NCI-H2107 (cell line): ENCODE measurements at places on chromosomes 13 and 19.

DNA sequence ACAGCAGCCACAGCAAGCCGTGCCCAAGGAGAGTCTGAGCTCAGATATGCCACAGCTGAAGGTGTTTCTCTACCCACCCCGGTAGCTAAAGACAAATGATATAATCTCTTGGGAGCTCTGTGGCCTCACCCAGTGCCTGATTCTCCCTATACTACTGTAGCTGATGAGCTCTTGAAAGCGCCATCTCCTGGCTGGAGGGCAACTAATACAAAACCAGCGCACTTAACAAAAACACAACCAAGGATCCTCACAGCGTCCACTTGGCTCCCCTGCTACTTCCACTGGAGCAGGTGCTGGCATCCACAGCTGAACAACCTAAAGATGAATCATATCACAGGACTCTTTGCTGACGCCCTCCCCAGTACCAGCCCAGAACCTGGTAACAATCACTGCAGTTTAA, 1212.0 kb downstream of the PCDH17 start:
- DNase-seq = no peak

GRCh38 chr13:50085063-50085462, 69.8 kb downstream of the KCNRG start:
- DNase-seq = peak; percentile 17

DNA sequence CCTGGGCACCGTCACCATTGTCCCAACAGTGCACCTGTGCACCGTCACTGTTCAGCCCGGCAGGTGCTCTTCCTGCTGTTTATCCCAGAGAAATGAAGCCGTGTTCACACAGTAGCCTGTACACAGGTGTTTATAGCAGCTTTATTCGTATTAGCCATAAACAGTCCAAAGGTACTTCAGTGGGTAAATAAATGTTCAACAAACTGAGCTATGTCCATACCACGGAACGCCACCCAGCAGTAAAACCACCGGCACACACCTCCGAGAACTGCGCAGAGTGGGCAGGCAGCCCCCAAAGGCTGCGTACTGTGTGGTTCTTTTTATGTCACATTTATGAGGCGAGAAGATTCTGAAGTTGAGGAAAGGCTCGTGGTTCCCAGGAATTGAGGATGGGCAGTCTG, 44.9 kb upstream of the DCUN1D2 start:
- DNase-seq = no peak

DNA sequence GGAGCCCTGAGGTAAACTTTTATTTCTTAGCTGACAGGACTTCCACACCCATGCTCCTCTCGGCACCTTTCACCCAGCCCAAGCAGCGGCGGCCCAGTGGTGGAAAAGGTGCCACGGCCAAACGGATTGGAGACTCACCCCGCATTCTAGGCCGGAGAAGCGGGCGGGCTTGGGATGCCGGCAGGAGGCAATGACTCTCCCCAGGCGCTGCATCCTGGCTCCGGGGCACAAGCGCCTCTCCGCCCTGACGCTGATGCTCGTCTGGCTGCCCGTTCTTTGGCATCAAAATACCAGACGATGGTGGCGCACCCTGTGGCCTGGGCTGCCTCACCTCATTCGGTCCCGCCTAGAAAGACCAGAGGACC, 6.7 kb upstream of the ZNF606 start:
- DNase-seq = no peak

GRCh38 chr19:1001538-1002166, 1.4 kb downstream of the GRIN3B start:
- no peak for DNase-seq

DNA sequence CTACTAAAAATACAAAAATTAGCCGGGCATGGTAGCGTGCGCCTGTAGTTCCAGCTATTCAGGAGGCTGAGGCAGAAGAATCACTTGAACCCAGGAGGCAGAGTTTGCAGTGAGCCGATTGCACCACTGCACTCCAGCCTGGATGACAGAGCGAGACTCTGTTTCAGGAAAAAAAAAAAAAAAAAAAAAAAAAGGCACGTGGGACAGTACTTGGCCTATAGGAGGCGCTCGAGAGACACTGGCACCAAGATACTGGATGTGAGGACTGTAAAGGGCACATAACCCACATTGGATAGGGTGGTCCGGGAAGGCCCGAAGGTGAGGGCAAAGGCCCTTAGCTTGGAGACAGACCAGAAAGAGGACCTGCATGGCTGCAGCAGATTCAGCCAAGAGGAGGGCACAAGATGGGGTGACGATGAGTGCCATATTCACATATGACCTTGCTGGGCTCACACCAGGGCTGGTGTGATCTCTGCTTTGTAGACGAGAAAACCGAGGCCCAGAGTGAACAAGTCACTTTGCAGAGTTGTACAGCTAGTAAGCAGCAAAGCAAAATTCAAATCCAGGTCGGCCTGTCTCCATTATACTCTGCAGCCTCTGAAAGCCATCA, 89.4 kb downstream of the DPF1 start:
- no peak for DNase-seq

DNA sequence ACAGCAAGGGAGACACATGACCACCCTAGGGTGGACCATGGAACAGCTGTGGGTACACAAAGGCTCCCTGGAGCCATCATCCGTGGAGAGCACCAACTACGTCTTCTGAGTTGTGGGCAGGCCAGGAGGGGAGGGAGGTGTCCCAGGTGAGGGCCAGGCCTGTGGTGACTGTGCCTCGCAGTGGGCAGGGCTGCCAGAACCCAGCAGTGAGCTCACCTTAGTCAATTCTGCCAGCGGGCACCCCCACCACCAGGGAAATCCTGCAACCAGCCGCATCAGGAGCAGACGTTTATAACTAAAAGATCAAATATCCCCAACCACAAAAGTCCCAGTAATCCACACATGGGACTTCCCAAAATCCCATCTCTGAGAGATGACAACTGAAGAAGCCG, 19.6 kb downstream of the ELL start:
- no peak for DNase-seq

GRCh38 chr19:750640-751423, at the start of gene MISP:
Gene MISP, plus strand, starts transcription at chr19:751112. Its CDS starts 5,835 bp downstream, at chr19:756947.
- peak; percentile 86 for DNase-seq

DNA sequence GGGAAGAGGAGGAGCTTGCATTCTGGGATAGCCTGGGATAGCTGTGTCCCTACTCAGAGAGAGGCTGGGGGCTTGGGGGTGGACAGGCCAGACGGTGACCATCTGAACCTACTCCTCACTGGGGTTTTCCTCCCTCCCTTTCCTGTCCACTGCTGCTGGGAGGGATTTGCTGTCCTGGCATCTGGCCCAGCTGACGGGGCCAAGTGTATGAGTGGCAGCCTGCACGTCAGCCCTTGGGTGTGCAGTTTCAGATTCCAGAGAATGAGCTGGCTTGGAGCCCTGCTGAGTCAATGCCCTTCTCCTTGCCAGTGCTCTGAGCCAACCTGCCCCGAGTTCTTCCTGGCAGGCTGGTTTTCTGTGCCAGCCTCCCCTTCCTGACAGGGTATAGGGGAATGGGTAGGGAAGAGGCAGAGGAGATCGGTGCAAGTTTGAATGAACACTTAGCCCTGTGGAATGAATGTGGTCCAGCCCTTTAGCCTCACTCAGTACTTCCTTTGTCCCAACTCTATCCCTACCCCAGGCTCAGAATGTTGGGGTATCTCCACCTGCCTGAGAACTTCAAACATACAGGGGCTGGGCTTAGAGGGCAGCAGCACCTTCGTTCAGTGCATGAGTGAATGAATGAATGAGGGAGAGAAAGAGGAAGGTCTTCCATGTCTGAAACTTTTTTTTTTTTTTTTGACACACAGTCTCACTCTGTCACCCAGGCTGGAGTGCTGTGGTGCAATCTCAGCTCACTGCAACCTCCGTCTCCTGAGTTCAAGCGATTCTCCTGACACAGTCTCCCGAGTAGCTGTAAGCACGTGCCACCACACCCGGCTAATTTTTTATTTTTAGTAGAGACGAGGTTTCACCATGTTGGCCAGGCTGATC, 1.8 kb upstream of the ANGPTL4 start:
- peak; percentile 49 for DNase-seq

DNA sequence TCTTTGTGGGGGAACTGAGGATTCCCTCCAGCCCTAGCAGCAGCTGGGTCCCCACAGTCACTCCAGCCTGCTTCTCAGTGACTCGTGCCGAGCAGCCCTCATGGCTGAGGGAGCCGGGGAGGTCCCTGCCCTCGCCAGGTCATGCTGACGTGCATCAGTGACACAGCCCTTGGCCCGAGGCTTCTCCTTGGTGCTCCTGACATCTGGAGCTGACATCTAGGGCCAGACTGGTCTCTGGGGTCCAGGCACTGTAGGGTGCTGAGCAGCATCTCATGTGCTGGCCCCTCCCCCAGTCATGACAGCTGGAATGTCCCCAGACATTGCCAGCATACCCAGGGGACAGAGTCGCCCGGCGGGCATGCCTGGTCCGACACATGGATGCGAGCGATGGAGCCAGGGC, 14.4 kb downstream of the COMP start:
- no peak for DNase-seq

DNA sequence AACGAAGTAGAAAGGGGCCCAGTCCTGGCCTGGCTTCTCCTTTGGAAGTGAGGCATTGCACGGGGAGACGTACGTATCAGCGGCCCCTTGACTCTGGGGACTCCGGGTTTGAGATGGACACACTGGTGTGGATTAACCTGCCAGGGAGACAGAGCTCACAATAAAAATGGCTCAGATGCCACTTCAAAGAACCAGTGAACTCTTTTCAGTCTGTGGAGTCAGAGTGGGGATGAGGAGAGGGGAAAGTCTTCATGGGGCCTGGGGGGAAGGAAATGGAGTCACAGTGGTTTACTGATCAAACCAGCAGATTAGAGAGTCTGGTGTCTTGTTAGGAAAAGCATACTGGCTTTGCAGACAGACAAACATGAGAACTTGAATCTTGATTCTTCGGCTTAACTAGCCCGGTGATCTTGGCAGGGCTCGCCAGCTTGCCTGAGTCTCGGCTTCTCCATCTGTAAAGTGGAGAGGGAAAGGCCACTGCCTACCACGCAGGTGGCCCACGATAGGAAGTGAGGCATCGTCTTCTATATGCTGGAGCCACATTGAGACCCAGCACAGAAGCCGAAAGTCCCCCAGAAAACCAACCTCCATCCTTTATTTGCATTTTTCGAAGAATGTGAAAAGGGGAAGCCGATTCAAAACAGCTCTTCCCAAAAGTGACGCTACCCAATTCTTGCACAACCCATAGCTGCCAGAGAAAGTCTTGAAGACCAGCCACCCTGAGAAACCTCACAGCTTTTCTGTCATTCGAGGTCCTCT, at the start of gene FFAR1:
FFAR1 (plus strand) TSS at position 732 of the 759 bp plus-strand sequence. CDS start 3,650 bp downstream, outside the sequence.
- DNase-seq = no peak

DNA sequence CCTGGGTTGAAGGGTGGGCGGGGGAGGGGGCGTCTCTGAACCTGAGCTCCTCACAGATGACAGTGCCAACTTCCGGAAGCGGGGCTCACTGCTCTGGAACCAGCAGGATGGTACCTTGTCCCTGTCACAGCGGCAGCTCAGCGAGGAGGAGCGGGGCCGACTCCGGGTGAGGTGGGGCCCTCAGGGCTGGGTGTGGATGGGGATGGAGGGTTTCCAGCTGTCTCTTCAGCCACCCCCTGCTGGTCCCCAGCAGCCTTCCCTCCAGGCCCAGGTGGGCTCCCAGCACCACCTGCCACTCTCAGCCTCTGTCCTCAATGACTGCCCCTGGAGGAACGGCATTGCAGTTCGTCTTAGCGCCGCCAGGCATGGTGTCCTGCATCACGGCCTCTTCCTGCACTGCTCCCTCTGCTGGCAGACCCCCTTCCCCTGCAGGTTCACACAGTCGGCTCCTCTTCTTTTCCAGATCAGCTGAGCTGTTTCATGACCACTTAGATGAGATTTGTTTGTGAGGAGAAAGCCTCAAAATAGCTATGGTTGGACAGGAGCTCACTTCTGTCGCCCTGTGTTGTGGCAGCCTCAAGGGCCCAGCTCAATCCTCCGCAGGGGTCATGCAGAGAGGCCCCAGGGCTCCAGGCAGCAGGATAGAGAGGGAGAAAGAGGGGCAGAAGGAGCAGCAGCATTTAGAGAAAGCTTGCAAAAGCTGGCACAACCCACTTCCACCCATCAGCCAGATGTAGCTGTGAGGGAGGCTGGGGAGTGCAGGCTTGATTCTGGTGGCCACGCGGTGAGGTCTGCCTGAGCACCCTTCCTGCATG, 2.5 kb upstream of the GARIN5A start:
- DNase-seq = no peak

- DNase-seq = no peak
These were observed 10.1 kb upstream of the HAS1 start for GRCh38 chr19:51733742-51734522.

DNA sequence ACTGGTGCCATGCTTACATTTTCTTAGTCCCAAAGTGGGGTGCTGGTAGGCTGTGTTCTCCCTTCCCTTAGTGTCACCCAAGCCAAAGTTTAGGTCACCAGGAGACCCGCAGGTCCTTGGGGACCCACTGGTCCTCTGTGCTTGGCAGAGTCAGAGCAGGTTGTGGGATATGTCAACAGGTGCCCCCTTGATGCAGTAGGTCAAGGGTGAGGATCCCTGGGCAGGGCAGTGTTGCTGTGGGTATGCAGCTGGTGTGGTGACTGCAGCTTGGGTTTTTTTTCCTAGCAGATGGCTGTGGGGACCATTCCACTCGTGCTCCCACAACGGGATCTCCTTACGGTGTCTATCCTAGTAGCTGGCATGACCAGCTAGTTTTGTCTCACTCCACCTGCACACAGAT, 23.7 kb downstream of the NHLRC3 start:
- DNase-seq = no peak

DNA sequence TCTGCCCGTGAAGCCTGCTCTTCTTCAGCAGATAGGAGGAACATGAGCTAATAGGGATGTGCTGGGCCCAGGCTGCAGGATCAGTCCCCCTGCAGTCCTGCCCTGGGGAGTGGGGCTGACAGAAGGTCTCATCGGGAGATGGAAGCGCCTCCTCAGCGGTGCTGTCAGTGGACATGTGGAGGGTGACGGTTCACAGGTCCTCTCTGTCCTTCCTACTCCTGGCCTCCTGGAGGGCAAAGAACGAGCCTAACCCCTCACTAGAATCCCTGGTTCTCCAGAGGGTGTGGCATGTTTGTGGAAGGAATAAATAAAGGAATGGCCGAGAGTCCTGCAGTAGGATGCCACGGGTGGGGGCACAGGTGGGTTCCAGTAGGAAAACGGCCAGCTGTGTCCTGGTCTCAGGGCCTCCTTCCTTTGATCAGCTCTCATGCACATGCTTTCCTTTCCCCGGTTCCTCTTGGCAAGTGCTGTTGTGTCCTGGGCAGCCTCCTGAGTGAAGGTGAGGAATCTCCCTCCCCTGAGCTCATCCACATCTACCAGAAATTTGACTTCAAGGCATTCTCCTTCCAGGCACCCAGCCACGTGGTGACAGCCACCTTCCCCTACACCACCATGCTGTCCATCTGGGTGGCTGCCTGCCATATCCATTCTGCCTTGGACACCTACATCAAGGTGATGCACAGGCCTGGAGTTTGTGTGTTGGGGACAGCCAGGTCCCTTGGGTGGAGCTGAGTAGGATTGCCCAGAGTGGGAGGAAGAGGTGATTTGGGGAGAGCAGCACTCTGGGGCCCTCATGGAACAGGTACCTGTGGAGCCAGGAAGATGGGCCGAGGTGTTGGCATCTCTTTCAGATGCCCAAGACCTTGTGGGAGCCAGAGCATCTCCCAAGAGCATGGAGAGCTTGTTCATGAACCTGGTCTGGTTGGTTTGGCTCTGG, 28.6 kb upstream of the ZNF492 start:
- no peak for DNase-seq

GRCh38 chr19:2013683-2013961, 1.9 kb downstream of the BTBD2 start:
- no peak for DNase-seq

GRCh38 chr19:53085496-53085895, 17.7 kb downstream of the ZNF160 start:
- no peak for DNase-seq
